Liver (tissue), 10 donors: ENCODE measurements at places on chromosomes 1 and 21. TPM values are rescaled to one million over a fixed set of nuclear protein-coding genes. Genes with fewer than 3 reads are reported as not detected.

LDLRAD2 gene
- 0.12 TPM for polyA plus RNA-seq

OR10K2 gene
- polyA plus RNA-seq, result not detected

- H3K36me3 ChIP-seq, result no peaks in the 10 kb centered on the region
- no peaks in the 10 kb centered on the region for H3K4me1 ChIP-seq
- no peaks in the 10 kb centered on the region for H3K27me3 ChIP-seq
- DNase-seq, result no peak
Measured at GRCh38 chr1:13864760-13865159, 164.8 kb downstream of the PRDM2 start.

- peaks cover 17% of the 10 kb centered on the region for H3K36me3 ChIP-seq
- H3K27me3 ChIP-seq, result no peaks in the 10 kb centered on the region
- H3K4me1 ChIP-seq, result no peaks in the 10 kb centered on the region
- no peak overlapping the region for H3K4me3 ChIP-seq
- DNase-seq, result no peak
- H3K27ac ChIP-seq, result no peak overlapping the region
Measured at GRCh38 chr1:46289134-46289494, 14.3 kb downstream of the LRRC41 start.

DNA sequence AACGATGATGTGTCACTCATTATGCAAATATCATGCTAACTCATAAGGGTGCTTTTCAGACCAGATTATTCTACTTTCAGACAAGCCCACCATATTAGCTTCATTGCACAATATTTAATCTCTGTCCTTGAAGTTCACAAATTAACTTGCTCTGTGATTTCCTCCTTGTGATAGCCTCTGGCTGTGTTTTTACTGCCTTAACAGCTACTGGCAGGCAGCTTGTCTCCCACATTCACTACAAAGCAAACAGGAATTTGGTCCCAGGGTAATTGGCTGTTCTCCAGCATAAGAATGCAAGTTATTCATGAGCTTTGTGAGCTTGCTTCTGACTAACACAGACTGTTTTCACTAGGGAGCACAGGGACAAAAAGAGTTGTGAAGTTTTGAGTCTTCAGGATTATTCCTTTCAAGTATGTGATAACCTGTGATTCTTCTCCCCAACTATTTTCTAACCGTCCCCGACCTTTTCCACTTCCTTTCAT is 87.9 kb upstream of the HMCN1 start:
- H3K27ac ChIP-seq, result peak overlapping the region; percentile 42
- H3K4me3 ChIP-seq, result no peak overlapping the region
- peak; percentile 39 for DNase-seq
